Kidney epithelial cell (primary cell): ENCODE measurements at places on chromosomes 13 and 19.
A peak's percentile ranks its signal among the peaks of the same experiment; 100 is the strongest.

- DNase-seq, result no peak
Observed at GRCh38 chr13:26909477-26909876, 148.9 kb upstream of the GPR12 start.

DNA sequence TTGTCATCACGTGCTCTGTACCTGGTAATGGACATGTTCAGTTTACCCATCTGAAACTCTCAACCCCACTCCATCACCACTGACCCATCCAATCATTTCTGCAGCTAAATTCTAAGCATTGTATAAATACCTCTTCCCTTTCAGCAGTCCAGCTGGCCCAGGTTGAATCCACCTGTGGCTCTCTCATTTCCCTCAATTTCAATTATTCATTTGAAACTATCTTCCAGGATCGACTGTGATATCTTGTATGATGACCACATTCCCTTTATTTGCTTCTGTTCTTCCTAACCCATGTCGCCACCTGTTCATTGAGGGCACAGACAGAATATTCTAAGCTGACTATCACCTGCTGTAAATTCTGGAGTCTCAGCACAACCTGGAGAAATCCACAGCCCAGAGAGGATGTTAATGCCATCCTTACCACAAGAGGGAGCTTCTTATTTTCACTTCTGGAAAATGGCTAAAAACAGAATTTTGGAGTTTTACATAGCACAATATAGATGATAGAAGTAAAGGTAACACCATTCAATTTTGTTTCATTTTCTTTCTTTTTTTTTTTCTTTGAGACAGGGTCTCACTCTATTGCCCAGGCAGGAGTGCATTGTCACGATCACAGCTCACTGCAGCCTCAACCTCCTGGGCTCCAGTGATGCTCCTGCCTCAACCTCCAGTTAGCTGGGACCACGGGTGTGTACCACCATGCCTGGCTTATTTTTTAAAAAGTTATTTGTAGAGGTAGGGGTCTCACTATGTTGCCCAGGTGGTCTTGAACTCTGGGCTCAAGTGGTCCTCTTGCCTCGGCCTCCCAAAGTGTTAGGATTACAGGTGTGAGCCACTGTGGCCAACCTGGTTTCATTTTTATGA, 38.6 kb downstream of the ZNF823 start:
- no peak for DNase-seq

GRCh38 chr13:71417205-71417604, 449.8 kb downstream of the DACH1 start:
- DNase-seq, result peak; percentile 10

- DNase-seq, result no peak
Observed at GRCh38 chr13:68690567-68690966, 1417.1 kb upstream of the ATXN8OS start.

DNA sequence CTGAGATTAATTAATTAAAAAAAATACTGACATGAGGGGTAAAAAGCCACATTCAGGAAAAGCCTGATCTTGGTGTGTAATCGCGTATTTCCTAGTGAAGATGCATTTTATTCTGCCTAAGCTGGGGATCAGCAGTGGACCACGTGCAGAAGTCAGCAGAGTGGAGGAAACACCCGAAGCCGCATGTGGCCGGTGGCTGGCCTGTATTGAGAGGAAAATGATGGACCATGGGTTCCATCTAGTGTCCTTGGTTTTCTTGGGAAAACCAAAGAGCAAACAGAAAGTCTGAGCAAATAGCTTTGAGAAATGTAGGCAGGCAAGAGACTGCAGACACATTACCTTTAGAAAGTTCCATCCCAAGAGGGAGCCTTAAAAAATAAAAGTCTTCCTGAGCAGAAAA, 23.7 kb upstream of the SHISA2 start:
- DNase-seq, result no peak

DNA sequence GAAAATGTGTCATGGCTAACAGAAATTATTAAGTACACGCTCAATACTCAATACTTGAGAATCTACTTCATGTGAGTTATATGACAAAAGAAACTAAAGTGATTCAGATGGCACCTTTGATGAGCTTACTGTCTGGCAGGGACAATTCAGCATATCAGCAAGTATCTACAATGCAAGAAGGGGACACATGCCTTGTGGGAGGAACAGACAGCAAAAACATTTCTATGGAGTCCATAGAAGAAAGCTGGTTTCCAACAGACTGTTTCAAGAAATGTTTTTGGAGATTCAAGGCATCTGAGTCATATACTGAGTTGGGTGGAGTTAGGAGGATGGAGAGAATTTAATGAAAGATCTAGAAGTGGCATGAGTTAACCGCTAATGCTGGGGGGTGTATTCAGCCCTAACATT, 54.7 kb downstream of the MBNL2 start:
- DNase-seq, result no peak

- DNase-seq, result no peak
Observed at GRCh38 chr19:3908266-3909054, 24.4 kb upstream of the NMRK2 start.
